Activated CD4-positive, alpha-beta T cell treated with anti-CD3 and anti-CD28 coated beads, Interleukin-2, Interleukin-6, amounts not matched to agents 100 ng/mL and 50 ng/mL, durations not matched to agents 16 hours and 8 hours (primary cell): ENCODE measurements at places on chromosomes 6 and 20.

GRCh38 chr6:127854009-127854408, 46.8 kb downstream of the THEMIS start:
- no peak for DNase-seq

DNA sequence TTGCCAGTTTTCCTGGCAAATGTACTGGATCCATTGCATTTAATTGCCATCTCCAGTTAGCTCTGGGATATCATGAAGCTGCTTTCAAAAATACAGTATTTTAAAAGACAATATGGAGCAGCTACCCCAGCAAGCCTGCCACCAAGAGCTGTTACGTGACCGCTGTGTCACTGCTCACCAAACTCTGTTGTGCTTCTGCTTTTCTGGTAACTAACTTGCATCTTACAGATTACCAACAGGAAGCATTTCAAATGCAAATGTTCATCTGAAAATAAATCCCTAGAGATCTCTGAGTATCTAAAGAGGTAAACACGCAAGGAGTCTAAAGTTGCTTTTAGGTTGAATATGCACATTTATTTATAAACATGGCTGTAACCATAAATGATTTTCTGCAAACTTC, 1008.3 kb downstream of the KIF16B start:
- no peak for DNase-seq

GRCh38 chr6:168182366-168182765, 103.4 kb upstream of the FRMD1 start:
- DNase-seq, result no peak

DNA sequence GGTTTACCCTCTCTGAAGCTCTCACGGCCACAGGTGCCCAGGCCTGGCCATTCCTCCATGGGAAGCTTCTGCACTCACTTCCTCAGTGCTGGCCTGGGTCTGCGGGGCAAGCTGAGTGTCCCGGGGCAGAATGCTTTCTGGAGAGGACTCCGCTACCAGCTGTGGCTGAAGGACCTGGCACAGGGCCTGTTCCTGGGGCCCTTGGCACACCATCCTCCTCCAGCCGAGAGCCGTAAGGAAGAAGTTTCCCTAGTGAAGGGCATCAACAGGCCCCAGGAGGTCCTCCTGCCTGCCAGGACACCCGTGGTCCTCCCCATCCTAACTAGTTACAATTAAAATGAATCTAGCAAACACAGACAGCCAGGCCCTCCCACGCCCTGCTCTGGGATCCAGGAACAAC, 14.0 kb upstream of the KCNK15 start:
- no peak for DNase-seq

GRCh38 chr6:133917781-133918180, 28.9 kb downstream of the TCF21 start:
- no peak for DNase-seq

DNA sequence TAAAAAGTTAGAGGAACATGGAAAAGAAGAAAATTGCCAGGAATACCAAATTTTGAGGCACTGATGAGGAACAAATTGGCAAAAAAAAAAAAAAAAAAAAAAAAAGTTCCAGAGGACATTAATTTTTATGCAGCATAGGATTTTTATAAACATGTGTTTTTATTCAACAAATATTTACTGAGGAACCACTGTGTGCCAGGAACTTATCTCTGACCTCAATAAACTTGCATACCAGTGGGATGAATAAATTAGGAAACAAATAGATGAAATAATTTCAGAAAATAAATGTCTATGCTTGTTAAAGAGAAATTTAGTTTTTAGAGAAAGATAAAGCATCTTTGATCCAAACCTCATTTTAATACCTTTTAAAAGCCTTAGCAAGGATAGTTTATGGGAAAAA, 175.1 kb downstream of the PDE10A start:
- no peak for DNase-seq
